ENCODE measurements at places on chromosomes 7 and 10.

GRCh38 chr10:15182540-15183207, 14.2 kb upstream of the NMT2 start:
- no peak for DNase-seq

DNA sequence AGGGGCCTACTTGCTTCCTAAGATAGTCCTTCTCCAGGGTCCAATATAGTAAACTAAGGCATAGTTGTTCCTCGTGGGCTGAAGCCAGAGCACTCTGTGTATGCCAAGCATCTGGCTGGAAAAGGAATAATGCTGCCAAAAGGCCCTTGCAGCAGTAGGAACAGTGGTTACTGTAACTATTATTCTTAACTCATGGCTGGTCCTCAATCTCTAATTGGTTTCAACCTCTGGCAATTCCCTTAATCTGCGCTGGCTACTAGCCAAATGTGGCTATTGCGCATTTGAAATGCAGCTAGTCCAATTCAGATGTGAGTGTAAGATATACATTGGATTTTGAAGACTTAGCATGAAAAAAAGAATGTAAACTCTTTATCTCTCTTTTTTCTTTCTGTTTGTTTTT, 27.8 kb upstream of the LBX1 start:
- no peak for DNase-seq

DNA sequence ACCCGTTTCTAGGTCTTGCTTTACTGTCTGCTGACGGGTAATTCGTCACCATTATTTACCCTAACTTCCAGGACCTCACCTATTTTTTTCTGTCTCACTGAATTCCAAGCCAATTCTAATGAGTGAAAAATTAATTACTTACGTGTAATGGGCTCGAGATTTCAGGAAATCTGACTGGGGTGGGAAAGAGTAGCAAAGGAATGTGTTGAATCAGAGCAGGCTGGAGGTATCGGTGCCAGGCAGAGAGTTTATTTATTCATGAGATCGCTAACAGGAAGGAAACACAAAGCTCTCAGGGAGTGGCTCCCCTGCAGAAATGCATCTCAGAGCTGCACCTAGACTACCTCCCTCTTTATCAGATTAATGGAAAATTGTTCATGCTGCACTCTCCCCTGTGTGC, 4.0 kb upstream of the DIP2C start:
- peak; percentile 56 for DNase-seq

DNA sequence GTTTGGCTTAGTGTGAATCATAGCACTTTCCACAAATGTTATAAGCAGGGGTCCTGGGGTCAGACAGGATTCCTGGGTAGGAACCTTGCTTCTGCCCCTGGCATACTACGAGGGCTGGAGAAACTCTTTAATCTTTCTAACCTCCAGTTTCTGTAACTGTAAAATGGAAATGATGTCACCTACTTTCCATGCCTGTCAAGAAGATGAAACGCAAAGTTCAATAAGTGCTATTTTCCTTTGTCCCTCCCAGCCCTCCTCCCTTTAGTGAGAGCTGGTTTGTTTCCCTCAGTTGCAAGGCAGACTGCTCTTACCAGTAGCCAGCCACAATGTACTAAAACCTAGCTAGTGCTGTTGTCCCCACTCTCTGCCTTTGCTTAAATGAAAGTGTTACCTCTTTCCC, 117.1 kb upstream of the HPS1 start:
- no peak for DNase-seq

GRCh38 chr10:2120746-2121145, 383.4 kb upstream of the ADARB2 start:
- DNase-seq: no peak

Measured in large intestine (tissue), 12 donors.